CD4-positive, CD25-positive, alpha-beta regulatory T cell (primary cell): ENCODE measurements at places on chromosomes 2 and 18. TPM values are rescaled to one million over a fixed set of nuclear protein-coding genes. Genes with fewer than 3 reads are reported as not detected.

- H3K27me3 ChIP-seq, result no peaks in the 10 kb centered on the region
- H3K4me3 ChIP-seq, result no peak overlapping the region
- no peak overlapping the region for H3K27ac ChIP-seq
- H3K4me1 ChIP-seq, result no peaks in the 10 kb centered on the region
These were observed 22.9 kb upstream of the GNAL start for GRCh38 chr18:11666176-11666575.

Gene RAB17
- total RNA-seq, result not detected

DNA sequence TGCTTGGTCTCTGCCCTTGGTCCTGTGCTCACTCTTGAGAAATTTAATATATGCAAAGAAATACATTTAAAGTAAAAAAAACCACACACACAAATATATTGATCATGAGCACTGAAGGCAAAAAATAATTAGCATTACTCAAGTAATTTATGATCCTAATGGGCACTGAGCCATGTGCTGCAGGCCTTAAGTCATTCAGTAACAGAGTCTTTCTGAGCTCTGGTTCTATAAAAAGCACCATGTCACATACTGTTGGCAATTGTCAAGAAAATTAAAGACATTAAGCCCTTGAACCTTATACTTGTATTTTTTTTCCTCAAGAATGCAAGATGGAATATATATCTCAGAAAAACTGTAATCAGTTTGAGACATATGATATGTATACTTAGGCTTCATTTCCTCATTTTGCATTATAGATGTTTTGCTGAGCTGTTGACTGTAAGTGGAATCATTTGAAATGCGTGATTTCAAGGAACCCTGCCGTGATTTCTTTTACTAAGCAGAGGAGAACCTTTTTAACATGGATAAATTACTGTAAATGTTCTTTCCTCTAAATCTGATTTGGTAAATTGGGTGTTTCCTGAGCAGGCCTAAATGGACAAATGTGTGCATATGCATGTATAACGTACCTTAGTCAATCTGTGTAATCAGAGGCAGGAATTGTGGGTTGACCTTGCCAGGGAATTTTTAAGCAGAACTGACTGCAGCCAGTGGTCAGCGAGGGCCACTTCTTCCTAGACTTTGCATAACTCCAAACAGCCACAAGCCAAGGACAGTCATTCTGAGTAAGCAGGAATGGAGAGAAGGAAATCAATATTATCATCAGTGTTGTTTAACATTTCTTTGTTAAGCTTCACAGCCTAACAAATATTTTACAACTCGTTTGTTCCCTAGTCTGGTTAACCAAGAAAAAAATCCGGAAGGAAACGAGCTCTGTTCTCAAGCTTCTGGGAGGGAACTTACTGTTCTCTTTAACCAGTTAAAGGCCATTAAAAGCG is 191.5 kb upstream of the ATP5MC3 start:
- H3K4me3 ChIP-seq, result no peak overlapping the region
- no peaks in the 10 kb centered on the region for H3K36me3 ChIP-seq
- no peak for DNase-seq
- H3K27me3 ChIP-seq, result peaks cover 6% of the 10 kb centered on the region
- no peaks in the 10 kb centered on the region for H3K4me1 ChIP-seq

Gene PMAIP1
- total RNA-seq, result 326 TPM

Gene RUFY4
- total RNA-seq, result 2.1 TPM

Gene COLEC11
- total RNA-seq, result not detected
